Brain microvascular endothelial cell (primary cell): ENCODE measurements at places on chromosomes 12 and 14.
A peak's percentile ranks its signal among the peaks of the same experiment; 100 is the strongest.

GRCh38 chr12:47409310-47409987 is 296.4 kb downstream of the RPAP3 start:
- DNase-seq: no peak

GRCh38 chr12:114420944-114421335 is 15.0 kb upstream of the TBX5 start:
- DNase-seq: no peak

GRCh38 chr12:125276567-125276966 is 211.3 kb downstream of the AACS start:
- DNase-seq: no peak

GRCh38 chr12:51070004-51070403 is 13.4 kb downstream of the CSRNP2 start:
- no peak for DNase-seq

DNA sequence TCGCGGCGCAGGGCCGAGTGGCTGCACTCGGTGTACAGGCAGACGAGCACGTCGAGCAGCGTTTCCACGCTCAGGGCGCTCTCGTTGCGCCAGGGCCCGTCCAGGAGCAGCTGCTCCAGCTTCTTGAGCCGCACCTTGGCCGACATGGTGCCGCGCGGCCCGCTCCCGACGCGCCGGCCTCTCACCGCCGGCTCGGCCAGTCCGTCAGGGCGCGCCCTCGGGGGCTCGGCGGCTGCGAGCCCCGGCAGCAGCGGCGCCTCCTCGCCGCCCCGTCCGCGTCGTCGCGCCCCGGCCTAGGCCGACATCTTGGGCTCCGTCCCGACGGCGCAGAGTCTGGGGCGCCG is 349 bp downstream of the CDC42BPB start:
- no peak for DNase-seq

- DNase-seq: no peak
These were observed 663.4 kb upstream of the MIS18BP1 start for GRCh38 chr14:45916340-45916953.

GRCh38 chr14:99432485-99432884 is 48.2 kb downstream of the SETD3 start:
- DNase-seq: peak; percentile 9

GRCh38 chr12:20372326-20373096 is 4.2 kb downstream of the PDE3A start:
- DNase-seq: peak; percentile 6

DNA sequence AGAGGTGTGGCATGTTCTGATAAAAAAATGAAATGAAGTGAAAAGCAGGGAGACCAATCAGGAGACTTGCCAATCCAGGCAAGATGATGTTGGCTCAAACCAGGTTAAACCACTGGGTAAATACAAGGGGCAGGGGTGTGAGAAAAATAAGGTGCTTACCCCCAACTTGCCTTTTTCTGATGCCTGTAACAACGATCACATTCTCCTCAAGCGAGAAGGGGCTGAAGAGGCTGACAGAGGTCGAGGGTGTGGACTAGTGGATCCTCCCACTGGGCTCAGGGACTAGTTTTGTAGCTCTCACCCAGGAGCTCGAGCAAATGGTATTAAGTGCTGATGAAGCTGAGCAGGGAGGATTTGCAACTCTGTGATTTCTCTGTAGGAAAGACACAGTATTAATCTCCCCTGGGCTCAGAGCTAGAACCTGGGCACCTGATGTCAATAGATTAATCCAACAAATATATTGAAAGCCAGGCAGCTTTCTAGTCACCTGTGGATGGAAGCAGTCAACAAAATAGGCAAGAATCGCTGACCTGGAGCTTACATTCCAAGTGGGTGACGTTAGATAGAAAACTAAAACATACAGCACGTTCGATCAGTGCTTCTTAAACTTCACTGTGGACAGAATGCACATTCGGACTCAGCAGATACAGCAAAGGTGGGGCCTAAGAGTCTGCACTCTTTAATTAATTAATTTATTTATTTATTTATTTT is 15.2 kb upstream of the EAPP start:
- DNase-seq: no peak

DNA sequence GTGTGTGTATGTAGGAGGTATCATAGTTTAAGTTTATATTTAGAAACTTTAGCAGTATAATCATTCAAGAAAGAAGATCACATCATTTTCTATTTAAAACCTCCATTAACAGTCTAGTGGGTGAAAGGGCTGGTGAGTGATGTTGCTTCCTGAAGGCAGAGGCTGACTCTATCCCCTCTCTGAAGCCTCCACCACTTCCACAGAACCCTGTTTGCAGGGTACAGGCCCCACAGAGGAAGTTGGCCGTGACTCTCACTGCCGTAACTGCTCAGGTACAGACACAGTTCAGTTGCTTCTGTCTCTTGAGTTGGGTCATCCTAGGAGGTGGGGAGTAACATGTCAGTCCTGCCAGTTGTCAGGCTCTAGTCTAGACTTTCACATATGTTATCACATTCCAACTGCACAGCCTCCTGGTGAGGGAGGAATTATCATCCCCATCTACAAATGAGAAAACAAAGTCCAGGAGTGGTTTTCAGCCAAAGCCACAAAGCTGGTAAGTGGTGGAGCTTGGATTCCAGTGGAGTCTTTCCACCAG is 31.5 kb downstream of the CFL2 start:
- DNase-seq: peak; percentile 16

- no peak for DNase-seq
These were observed 30.7 kb downstream of the SNRNP35 start for GRCh38 chr12:123488539-123489230.

- DNase-seq: no peak
These were observed 1.2 kb downstream of the PTGER2 start for GRCh38 chr14:52315355-52315718.

DNA sequence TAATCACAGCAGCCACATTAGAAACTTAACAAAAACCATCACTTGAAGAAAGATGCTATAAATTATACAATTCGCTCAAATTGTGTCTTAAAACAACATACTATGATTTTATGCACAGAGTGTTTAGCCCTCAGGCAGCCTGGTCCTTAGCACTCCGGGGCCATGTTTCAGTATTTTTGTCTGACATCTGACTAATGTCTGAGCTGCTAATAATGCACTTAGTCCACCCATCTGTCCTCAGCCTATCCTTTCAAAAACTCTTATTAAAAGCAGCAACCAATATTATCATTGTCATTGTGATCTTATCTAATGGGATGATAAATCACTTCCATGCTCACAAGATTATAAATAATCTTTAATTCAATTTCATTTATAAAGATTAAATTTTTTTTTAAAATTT is 602.7 kb upstream of the FOXG1 start:
- no peak for DNase-seq

GRCh38 chr12:92312463-92312964 is 166.9 kb upstream of the BTG1 start:
- DNase-seq: no peak

GRCh38 chr12:48022180-48022521 is 17.9 kb upstream of the COL2A1 start:
- DNase-seq: no peak

GRCh38 chr12:19045426-19045825 is 84.1 kb upstream of the PLEKHA5 start:
- DNase-seq: peak; percentile 14

DNA sequence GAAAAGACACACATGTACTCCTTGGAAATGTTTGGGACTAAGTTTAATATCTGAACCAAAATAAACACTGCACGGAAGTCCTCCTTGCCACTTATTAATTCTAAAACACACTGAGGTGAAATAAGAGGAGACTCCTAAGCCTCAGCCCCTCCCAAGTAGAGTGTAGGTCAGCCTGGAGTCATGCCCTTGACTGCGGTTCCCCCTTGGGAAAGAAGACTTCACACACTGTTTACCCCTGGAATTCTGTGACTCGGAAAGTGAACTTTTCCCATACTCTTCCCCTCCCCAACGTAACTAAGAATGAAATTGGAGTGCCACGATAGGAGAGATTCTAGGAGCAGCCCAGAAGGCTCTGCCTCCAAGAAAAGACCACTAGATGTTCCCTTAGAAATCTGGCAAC is 8.6 kb upstream of the TFCP2 start:
- no peak for DNase-seq

GRCh38 chr14:28467611-28468010 is 299.0 kb upstream of the FOXG1 start:
- no peak for DNase-seq

DNA sequence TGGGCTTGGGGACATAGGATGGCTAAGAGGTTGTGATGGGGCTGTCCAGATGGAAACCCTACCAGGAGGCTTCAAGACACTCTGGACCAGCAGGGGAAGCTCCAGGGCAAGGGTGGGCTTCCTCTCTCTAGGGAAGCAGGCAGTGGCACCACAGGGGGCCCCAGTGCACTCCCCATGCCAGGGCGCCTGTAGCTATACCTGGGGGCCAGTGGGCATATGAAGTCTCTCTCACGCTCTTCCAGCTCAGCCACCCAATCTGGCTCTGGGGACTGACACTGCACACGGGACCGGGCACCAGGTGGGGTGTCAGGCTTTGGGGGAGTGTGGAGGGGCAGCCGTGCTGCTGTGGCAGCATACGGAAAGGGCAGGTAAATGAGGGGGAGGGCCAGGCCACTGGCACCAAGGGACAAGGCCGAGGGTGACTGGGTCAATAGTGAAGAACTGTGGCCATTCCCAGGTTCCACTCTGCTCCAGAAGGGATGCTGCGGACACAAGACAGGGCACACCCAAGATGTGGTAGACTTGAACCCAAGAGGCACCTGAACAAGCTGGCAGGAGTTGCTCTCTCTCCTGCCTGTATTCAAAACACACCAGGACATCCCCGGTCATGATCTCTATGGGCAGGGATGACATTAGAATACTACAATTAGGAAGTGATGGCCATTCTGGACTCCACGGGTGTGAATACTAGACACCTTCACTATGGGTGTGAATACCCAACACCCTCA is 27.5 kb downstream of the RFLNA start:
- no peak for DNase-seq

GRCh38 chr12:90234472-90234871 is 525.8 kb upstream of the ATP2B1 start:
- peak; percentile 19 for DNase-seq

GRCh38 chr12:32995623-32996022 is 99.0 kb upstream of the PKP2 start:
- no peak for DNase-seq

DNA sequence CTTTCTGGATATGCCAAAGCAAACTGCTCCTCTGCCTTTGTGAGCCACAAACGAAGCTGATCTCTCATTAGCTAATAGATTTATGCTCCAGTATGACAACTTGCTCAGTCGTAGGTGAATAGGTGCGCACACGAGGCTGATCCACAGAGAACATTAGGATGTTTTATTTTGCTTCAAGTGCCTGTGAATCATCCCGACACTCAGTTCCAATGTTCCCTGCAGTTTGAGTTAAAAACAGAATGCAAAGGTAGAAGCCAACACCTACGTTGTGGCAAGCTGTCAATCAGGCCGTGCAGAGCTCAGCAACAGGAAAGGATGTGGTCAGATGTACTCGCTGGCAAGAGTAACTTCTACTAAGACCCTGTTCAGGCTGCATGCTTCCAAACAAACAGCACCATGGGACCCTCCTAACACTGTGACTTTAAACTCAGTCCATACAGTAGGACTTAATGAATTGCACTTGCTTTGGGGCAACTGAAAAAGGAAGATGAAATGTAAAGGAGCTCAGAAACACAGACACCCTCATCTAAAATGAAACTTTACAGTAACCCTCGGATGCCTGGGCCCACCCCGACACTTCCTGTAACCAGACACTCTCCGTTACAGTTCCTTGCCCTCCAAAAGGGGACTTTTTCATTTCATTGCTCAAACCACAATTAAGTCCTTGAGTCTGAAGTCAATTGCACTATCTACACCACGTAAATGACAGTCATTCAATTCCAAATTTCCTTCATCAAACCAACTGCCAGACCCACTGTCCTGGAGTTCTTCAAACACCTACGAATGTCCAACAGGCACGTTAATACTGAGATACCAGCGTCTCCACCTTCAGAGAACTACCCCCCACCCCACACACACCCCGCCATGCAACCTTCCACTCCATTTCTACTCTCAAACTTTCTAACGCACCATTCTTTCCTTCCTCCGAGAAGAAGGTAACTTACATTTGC is 1.6 kb downstream of the CCDC88C start:
- DNase-seq: no peak

GRCh38 chr12:102167821-102168604 is 29.6 kb downstream of the PMCH start:
- DNase-seq: no peak

- DNase-seq: no peak
These were observed 131.1 kb downstream of the KSR2 start for GRCh38 chr12:117837737-117838050.

- DNase-seq: no peak
These were observed 20.8 kb upstream of the CEBPE start for GRCh38 chr14:23139874-23140273.

DNA sequence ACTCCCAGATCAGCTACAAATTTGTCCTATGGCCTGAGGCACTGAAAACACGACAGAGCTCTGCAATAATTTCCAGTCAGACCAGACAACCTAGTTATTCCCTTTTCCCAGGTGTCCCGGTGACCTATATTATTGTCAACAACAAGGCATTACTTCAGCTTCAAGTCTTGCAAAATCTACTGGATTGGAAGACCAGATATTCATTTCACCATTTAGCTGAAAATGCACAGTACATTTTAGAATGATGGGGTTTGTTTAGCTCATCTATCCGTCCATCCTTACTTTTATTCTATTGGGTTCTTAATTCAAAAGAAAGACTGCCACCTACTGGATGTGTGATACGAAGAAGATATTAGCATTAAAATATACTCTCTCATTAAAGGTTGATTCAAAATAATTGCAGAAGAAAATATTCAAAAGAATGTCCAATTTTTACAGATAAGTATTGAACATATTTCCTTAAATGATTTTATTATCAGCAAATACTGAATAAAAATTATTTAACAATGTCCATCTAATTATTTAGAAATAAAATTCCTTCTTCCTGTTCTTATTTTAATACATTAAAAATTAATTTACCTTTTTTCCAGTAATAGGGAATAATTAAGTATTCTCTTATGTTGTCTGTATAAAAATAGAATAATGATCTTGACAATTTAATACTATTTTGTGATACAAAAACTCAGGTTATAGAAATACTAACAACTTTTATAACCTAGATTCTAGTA is 244.9 kb upstream of the LRIG3 start:
- no peak for DNase-seq

- peak; percentile 55 for DNase-seq
These were observed 75.3 kb upstream of the FAR2 start for GRCh38 chr12:29073631-29074239.
